Bronchial epithelial cell (primary cell): ENCODE measurements at places on chromosomes 11 and 22. TPM values are rescaled to one million over a fixed set of nuclear protein-coding genes. Genes with fewer than 3 reads are reported as not detected.
A peak's percentile ranks its signal among the peaks of the same experiment; 100 is the strongest.

GRCh38 chr22:37334859-37335805, 52.8 kb downstream of the CYTH4 start:
- peak; percentile 8 for DNase-seq

DNA sequence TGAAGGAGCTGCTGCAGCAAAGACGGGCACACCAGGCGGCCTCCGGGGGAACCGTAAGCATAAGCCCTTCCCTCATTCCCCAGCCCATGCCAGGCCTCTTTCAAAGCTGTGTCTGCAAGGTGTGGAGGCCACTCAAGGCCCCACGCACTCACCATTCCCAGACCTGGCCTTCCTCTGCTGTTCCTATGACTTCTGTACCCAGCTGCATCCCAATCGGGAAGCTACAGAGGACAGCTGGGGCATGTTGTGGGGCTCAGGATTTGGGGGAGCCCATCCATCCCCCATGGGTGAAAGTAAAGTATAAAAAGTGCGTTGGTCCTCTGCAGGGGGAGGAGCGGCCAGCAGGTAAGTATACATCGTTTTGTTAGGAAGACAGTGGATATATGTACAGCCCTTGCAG, 2.2 kb downstream of the POU2AF3 start:
- DNase-seq, result no peak

DNA sequence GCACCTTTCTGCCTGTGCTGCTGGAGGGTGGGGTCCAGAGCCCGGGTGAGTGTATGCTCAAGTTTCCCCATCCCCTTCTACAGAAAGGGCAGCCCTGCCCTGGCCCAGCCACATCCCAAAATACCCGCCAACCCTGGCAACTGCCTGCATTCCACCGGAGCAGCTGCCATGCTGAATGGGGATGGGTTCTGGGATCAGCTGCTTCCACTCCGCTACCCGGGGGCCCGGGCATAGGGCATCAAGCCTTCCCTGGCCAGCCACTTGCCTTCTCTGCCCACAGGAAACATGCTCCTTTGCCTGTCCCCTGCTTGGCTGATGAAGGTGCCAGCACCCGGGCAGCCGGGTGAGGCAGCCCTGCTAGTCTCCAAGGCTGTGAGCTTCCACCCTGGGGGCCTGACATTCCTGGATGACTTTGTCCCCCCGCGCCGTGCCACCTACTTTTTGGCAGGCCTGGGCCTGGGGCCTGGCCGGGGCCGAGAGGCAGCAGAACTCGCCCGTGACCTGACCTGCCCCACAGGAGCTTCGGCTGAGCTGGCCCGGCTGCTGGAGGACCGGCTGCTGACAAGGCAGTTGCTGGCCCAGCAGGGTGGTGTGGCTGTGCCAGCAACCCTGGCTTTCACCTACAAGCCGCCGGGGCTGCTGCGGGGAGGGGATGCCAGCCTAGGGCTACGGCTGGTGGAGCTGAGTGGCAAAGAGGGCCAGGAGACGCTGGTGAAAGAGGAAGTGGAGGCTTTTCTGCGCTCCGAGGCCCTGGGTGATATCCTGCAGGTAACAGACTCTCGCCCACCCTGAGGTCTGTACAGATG, 3.2 kb downstream of the CARNS1 start:
- no peak for DNase-seq

GRCh38 chr11:132408877-132409276, 1038.5 kb downstream of the NTM start:
- no peak for DNase-seq

- peak; percentile 21 for DNase-seq
These were observed 15.5 kb upstream of the TAB1 start for GRCh38 chr22:39383841-39384625.

DNA sequence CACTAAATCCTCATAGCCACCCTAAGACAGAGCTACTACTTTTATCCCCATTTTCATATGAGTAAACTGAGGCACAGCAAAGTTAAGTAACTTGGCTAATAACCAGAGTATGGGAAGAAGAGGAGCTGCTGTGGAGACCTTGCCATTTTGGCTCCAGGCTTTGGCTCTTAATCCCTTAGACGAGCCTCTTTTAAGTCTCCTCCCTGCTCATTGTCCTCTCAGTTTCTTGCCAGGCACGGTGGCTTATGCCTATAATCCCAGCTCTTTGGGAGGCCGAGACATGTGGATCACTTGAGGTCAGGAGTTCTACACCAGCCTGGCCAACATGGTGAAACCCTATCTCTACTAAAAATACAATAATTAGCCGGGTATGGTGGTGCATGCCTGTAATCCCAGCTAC, 78.6 kb downstream of the PRR5L start:
- no peak for DNase-seq

GRCh38 chr11:70141486-70142220, 61.4 kb upstream of the FADD start:
- DNase-seq, result peak; percentile 26

DNA sequence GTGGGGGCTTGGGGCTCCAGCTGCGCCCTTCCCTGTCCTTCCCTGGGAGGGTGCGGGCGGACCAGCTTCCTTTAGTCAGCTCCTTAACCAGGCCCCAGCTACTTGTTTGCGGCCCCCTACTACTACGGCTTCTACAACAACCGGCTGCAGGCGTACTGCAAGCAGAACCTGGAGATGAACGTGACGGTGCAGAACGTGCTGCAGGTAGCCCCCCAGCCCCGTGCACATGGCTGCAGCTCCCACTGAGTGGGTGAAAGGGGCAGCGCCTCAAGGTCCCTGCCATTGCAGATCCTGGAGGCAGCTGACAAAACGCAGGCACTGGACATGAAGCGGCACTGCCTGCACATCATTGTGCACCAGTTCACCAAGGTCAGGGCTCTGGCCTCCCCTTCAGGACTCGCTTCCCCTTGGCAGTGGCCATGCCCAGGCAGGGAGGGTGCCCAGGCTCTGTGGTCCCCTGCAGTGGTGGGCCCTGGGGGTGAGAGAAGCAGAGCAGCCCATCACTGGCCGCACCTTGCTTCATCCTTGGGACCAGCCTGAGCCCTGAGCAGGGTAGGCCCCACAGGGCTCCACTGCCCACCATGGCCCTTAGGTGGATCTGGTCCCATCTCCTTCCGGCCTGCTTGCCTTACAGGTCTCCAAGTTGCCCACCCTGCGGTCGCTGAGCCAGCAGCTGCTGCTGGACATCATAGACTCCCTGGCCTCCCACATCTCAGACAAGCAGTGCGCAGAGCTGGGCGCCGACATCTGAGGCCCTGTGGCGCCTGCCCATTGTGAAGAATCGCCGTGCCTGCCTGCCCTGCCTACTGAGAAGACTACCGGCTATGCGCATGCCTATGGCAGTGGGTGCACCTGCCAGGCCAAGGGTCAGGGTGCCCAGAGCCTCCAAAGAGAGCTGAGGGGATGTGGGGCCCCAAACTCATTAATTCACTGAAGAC, 5.1 kb downstream of the THAP7 start:
- DNase-seq, result no peak

DNA sequence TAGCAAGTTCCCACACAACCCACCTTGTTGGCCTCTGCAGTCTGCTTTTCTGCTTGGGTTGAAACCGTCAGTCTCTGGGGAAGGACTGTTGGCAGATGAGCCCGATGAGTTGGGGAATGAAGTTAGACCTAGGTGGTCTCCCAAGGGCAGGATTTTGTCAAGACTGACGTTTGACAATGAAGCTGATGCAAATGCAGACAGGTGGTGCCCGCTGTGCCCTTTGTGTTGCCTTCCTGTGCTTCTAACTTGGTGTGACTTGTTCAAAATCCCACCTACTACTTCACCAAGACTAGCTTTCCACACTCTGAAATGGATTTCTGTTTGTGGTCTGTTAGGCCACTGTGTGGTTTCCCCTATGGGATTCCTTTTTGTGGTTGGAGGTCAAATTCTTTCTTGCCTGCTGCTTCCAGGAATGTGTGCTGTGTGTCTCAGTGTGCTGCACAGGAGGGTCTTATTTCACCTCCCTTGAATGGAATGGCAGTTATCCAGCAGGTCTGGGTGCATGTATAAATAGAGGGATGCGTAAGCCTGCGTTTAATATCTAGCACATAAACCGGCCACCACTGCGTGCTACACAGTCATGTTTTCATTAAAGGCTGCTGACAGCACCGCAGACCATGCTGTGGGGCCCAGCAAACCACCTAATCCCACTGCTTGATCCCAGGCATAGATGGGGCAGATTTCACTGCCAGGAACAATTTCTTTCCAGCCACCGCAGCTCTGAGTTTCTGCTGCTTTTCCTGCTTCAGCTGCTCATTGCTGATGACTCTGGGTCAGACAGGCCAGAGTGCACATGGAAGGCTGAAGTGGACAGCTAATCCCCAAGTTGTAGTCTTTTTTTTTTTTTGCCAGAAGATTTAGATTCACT, 44.8 kb downstream of the ADAMTS8 start:
- DNase-seq, result peak; percentile 1

DNA sequence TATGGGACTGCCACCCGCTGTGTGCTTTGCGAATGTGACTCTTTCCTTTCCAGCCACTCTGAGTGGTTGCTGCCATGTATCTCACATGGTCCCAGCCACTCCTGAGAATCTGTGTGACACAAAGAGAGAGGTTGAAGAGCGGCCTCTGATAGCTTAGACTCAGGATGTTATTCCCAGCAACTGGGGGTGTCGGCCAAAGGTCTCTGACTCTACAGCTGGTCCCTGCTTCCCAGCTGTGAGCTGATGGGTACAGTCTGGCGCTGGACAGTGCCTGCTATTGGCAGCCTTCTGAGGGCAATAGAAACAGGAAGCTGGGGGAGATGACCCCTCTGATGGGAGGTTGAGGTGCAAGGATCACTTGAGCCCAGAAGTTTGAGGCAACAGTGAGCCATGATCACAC, 105.1 kb downstream of the RRAS2 start:
- DNase-seq, result no peak

- DNase-seq, result no peak
These were observed 3.3 kb downstream of the FXYD6 start for GRCh38 chr11:117872975-117873827.

DNA sequence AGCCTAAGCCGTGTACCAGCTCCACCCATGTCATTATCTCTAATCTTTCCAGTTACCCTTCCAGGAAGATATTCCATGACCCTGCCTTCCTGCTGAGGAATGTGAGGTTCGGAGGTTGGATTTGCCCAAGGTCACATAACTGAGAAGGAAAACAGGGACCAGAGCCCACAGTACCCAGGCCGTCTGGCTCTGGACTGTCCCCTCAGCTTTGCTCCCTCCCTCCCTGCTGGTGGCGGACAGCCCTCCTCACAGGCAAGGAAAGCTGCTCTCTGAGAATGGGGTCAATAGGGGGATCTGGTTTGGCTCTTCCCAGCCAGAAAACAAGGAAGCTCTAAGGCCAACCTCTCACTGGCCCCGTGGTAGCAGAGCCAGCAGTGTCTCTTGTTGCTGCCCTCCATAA, 63.3 kb downstream of the SYN3 start:
- no peak for DNase-seq

DNA sequence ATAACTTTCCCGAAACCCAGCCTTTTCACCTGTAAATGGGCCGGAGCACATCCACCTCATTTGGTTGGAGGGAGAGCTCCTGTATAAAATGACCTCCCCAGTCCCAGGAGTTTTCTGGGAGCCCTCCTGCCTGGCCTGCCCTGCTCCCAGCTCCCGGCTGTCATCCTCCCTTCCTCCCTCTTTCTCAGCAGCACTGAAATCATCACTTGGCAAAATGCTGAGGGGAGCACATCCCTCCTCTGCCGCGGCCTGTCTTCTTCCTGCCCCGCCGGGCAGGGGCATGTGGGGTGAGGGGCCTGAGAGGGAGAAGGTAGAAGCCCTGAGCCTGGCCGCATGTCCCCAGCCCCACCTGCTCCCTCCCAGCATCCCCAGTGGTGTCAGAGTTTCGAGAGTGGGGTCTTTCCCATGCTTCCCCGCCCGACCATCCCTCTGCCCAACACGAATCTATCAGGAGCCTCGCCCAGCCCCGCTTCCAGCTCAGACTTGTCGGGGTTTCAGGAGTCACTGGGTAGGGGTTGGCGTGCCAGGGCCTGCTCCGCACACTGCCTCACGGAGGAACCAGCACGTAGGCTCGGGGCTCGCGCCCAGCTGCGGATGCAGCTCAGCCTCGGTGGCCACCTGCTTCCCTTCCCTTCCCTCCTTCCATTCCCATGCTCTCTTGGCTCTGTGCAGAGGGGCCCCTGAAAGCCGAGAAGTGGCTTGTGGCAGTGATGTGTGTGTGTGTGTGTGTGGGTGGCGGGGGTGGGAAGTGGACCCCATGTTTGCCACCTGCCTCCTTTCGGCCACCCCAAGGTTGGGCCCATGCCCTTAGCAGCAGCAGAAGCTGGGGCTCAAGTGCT, 37.1 kb downstream of the NECTIN1 start:
- peak; percentile 98 for DNase-seq

- peak; percentile 44 for DNase-seq
These were observed 24.3 kb upstream of the PICK1 start for GRCh38 chr22:38032681-38033521.

- no peak for DNase-seq
These were observed 53.6 kb downstream of the CECR2 start for GRCh38 chr22:17422736-17423343.

GRCh38 chr11:23956586-23956985, 540.3 kb upstream of the LUZP2 start:
- no peak for DNase-seq

GRCh38 chr11:1840780-1841480, 2.1 kb downstream of the TNNI2 start:
- no peak for DNase-seq

GRCh38 chr11:124894606-124895430, 2.8 kb downstream of the ROBO4 start:
- DNase-seq, result no peak

- DNase-seq, result no peak
These were observed 48.2 kb upstream of the ANO1 start for GRCh38 chr11:70029861-70030380.

DNA sequence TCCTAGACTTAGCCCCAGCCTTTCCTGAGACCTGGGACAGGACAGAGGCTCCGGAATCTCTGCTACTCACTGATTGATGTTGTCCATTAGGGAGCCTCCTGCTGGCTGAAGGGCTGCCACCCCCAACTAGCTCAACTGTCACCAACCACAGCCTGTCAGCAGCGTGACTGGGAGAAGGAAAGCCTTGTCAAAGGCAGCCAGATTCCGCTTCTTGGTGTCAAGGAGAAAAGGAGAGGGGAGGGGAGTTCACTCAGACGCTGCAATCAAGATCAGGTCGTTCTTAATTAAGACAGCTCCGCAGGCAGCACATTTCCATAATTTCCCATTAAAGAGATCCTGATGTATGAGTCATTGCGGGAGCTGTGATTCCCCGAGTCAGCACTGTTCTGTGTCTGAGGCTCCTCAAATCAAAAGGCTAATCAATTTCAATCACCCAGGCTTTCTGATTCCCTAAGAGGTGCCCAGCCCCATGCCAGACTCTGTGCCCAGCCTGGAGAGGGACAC, 152.8 kb upstream of the ZBED5 start:
- DNase-seq, result peak; percentile 43

GRCh38 chr22:46007848-46008261, 30.9 kb upstream of the WNT7B start:
- DNase-seq, result peak; percentile 92

GRCh38 chr22:45094825-45095224, 68.9 kb upstream of the NUP50 start:
- no peak for DNase-seq

- no peak for DNase-seq
These were observed 13.4 kb downstream of the PDGFB start for GRCh38 chr22:39231197-39231950.

GRCh38 chr11:62223095-62223494, 14.6 kb downstream of the SCGB2A1 start:
- no peak for DNase-seq

ATXN10 gene
- total RNA-seq, result 69.4 and 81.9 TPM in 2 replicates

SLC37A2 gene
- 25.5 and 30.1 TPM in 2 replicates for total RNA-seq

FAT3 gene
- under 0.01 TPM in 2 replicates for total RNA-seq

OR52E2 gene
- total RNA-seq, result not detected in 2 replicates

ACR gene
- total RNA-seq, result not detected in 2 replicates

SLC22A9 gene
- not detected in 2 replicates for total RNA-seq

ARHGEF17 gene
- total RNA-seq, result 4.5 and 5.1 TPM in 2 replicates

OPCML gene
- total RNA-seq, result not detected in 2 replicates

PIH1D2 gene
- total RNA-seq, result 0.51 and 0.53 TPM in 2 replicates

RFPL2 gene
- total RNA-seq, result not detected in 2 replicates

ACTN3 gene
- total RNA-seq, result not detected in 2 replicates

SNX19 gene
- 34.8 and 50.7 TPM in 2 replicates for total RNA-seq
